ENCODE measurements at places on chromosomes 1 and 21.
A peak's percentile ranks its signal among the peaks of the same experiment; 100 is the strongest.

DNA sequence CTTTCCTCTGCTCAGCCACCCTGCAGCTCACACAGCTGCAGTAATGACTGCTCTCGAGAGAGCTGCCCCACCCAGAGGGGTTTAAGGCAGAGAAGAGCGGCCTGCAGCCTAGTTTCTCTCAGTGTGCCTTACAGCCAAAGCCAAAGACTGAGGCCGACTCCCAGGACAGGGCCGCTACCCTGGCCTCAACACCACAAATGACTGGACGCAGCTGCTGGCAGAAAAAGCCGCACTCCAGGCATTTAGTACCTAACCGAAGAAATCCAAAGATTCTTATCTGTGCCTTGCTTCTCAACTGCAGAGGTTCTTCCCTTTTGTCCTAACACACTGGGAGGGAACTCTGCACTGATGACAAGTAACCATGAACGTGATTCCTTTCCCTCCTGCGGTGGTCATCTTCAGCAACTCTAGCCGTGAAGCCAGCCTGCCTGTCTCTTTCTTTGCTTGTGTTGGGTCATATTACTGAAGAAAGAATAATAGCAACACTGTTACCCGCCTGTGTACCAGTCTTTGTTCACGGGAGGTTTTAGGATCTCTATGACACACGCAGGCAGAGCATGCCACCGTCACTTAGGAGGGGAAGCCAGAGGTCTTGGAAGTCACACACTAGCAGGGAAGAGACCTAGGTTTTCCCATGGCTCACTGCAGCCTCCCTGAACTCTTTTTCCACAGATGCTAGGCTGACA, 202.7 kb downstream of the RHOU start:
- DNase-seq = no peak

DNA sequence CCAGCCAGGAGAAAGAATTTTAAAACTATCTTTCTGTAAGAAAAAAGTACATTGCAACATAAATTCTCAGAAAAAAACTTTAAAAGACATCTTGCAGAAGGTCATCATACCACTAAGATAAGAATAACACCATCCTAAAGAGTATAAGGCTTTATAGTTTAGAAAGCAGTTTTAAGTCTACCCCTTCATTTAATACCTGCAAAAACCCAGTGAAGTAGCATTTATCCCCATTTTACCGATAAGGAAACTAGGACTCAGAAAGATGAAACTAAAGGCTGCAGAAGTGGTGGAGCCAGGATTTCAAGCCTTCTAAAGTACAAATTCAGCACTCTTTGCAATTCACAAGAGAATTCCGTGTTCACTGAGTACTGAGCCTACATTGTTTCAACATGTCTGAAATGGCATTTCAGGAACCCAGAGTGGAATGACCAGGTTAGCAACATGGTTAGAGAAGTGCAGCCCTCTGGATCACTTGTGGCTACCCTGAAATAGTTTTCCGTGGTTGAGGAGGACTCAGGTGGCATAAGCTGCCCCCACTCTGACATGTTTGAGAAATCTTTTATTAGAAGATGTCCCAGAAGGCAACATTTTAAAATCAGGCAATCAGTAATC, 6.7 kb downstream of the MYCL start:
- no peak for DNase-seq

GRCh38 chr1:216528816-216529215, 105.6 kb upstream of the USH2A start:
- DNase-seq = no peak

- peak; percentile 38 for DNase-seq
These were observed 38.4 kb downstream of the PIK3CD start for GRCh38 chr1:9689971-9690381.

DNA sequence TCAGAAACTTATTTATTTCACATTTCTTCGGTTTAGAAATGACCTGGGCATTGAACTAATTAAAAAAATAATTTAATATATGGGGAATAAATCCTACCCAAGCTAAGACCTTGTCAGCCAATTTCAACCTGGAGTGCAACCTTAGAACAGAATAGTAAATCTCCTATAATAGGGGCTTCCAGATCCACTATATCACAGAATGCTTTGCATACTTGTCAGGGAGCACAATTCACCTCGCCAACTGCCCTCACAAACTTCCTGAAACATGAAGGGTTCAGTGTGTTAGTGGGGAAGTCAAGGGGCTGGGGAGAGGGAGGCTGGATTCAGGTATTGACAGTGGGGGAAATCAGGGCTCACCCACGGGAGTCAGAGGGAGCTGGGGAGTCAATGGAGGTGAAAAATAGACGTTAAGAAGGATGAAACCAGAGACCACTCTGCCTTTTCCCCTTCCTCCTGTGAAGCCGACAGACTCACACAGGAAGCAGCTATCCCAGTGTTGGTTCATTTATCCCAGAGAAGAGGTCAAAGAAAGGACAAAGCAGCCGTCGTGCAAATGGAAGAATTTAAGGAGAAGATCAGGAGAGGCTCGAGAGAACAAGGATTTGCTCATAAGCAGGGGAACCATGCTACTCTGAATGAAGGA, 453.3 kb downstream of the NUF2 start:
- DNase-seq = no peak

GRCh38 chr21:14620152-14620551, 74.0 kb upstream of the SAMSN1 start:
- DNase-seq = no peak

All from ACHN (cell line).